Thoracic aorta (tissue), 2 donors: ENCODE measurements at places on chromosomes 1 and 21.

DNA sequence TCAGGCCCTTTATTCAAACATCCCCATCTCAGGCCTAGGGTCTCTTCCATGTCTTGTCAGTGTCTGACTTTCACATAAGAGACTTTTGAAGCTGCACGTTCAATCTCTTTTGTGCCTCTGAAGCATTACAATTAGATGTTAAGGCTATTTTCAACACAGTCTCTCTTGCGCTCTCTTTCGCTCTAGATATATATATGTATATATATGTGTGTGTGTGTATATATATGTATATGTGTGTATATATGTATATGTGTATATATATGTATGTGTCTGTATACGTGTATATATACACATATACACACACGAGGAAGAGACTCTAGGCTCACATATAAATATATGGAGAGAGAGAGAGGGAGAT, 162.5 kb upstream of the RNPC3 start:
- no peak for DNase-seq

GRCh38 chr1:220701974-220702373, 11.8 kb downstream of the C1orf115 start:
- no peak for DNase-seq

GRCh38 chr1:247210062-247210375, 38.2 kb upstream of the ZNF124 start:
- DNase-seq, result no peak

DNA sequence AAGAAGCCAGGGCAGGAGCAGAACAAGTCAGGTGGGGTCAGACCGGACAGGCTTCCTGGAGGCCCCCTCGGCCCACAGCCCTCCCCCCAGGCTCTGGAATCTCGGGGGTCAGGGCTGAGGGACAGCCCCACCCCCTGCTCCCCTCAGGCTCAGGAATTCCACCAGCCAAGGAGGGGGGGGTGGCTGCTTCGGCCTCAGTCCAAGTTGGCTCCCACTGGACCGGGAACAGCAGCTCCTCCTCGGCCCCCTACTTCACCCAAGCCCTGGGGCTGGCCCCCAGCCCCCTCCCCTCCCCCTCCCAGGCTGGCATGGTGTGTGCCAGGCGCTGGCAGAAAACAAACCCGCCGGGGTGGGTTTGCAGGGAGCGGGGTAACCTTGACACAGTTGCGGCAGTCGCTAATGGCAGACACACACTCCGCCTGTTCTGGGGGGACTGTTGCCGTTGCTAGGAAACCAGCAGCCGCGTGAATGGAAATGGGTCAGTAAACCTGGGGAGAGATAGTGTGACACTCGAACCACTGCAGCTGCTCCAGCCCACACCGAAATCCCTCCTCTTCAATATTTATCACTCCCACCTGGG, 32.4 kb downstream of the AHDC1 start:
- no peak for DNase-seq

GRCh38 chr1:117181630-117182041, 29.1 kb downstream of the VTCN1 start:
- no peak for DNase-seq

- DNase-seq, result no peak
These were observed 176.8 kb upstream of the CHRM3 start for GRCh38 chr1:239209591-239209990.

DNA sequence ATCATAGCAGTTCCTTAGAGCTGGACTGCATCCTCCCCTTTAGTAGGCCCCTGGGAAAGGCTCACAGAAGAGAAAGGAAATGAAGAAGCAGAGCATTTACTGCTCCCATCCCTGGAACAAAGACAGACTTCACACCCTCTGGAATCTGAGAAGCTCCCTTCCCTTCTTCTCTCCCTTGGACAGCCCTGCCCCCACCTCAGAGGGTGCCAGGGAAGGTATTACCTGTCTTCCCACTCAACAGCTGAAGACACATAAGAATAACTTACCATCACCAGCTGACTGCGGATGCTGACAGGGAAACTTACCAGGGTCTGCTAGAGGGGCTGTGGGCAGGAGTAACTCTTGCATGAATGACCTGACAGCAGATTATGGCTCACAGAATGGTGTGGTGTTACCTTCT, 14.1 kb upstream of the FAAH start:
- no peak for DNase-seq

- DNase-seq, result no peak
These were observed at the start of gene HES3 for GRCh38 chr1:6243993-6244392. HES3 (plus strand) TSS chr1:6244179; CDS start chr1:6244366, 187 bp downstream.

GRCh38 chr1:23742670-23743286, 493 bp upstream of the ELOA start:
- no peak for DNase-seq

- DNase-seq, result no peak
These were observed 5.3 kb downstream of the SKI start for GRCh38 chr1:2233468-2233867.

DNA sequence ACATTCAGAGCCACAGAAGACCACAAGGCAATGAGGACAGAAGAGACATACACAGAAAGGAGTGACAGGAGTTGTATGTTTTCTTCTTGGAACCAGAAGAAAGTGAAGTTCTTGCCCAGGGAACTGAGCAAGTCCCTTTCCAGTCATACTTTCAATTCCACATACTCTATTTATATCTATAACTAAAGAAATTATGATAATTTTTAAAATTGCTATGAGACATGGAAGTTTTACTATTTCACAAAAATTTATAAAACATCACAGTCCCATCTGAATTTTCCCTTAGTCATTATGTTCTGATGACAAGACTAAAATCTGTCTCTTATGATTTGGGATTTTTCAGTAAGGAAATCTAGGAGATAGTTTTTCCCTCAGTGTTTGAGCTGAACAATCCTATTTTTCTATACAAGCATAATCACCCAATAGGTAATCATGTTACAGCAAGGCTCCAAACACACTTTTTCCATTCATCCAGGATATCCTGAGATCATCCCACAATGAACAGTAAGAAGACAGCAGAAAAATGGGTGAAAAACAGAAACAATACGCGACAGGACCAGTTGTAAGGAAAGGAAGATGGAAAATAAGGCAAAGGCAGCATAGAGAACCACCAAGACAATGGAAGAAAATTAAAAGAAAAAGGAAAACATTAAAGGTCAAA, 154.6 kb downstream of the VAV3 start:
- DNase-seq, result no peak

DNA sequence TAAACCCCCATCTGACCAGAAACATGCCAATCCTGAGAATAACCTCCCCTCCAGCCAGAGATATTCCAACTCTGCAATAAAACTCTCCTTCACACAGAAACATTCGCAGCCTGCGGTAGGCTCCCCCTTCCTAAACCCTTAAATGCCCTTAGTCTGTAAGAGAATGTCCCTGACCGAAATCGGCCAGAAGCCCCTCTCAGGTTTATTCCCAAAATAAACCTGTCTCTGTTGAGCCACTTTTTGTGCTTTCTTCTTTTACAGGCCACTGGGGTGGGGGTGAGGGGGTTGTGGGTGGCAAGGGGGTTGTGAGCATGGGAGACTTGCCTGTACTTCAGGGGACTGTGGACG, 4.6 kb downstream of the PRXL2B start:
- no peak for DNase-seq

GRCh38 chr1:17276568-17276967, 27.7 kb downstream of the PADI3 start:
- DNase-seq, result no peak

DNA sequence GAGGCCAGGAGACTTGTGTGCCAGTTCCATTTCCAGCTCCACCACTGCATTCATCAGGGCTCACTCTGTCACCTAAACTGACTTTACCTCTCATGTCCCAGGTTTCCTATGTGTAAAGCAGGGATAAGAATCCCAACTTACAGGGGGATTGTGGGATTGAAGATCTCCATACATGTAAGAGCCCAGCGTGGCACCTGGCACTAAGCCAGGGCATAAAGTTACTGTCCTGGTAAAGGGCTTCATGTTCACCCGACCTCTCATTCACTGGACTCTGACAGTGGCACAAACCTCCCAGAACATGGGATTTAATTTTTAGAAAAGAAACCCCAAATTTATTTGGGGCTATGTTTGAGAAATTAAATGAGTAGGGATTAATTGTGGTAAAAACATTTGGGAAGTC, 8.9 kb upstream of the IGFN1 start:
- DNase-seq, result no peak

DNA sequence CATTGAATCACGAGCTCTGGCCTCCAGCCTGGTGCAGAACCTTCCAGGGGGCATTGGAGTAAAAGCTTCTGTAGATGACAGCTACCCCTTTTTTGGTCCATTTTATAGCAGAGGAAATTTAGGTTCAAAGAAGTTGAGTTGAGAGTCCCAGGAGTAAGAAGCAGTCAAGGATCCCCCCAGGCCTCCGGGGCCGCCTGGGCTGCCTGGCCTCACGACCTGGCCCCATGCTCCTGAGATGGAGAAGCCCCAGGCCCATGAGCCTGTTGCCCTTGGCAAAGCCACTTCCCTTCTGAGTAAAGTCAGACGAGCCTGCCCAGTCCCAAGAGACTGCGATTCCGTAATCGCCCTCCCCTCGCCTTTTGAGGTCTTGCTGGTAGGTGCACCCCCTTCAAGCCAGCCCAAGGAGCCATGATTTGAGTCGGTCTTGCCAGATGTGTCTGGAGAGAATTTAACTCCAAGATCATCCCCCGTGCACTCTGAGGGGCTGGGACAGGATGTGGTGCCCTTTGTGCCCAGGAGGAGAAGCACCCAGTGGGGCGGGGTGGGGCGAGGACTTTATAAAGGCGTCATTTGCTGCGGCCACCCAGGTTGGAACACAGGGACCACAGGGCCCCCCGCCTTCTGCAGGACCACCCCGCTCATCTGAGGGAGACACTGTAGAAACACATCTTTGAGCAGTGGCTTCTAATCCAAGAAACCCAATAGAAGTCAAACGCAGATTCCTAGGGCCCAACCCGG, 30.1 kb downstream of the PDE9A start:
- DNase-seq, result no peak

GRCh38 chr1:50774759-50775351, 185.2 kb downstream of the FAF1 start:
- DNase-seq, result no peak

GRCh38 chr1:18396247-18396980, 84.3 kb upstream of the KLHDC7A start:
- no peak for DNase-seq

DNA sequence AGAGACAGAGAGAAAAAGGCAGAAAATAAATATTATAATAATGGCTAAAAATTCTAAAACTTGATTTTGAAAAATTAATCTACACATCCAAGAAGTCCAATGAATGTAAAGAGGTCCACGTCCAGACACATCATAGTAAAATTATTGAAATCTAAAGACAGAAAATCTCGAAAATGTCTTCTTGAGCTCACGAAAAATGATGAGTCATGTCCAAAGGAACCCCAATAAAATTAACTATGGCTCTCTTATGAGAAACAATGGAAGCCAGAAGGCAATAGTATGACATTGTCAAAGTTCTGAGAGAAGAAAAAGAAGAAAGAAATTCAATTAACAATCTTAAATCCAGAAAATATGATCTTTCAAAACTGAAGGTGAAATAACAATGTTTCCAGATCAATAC, 84.6 kb downstream of the LRRIQ3 start:
- no peak for DNase-seq

DNA sequence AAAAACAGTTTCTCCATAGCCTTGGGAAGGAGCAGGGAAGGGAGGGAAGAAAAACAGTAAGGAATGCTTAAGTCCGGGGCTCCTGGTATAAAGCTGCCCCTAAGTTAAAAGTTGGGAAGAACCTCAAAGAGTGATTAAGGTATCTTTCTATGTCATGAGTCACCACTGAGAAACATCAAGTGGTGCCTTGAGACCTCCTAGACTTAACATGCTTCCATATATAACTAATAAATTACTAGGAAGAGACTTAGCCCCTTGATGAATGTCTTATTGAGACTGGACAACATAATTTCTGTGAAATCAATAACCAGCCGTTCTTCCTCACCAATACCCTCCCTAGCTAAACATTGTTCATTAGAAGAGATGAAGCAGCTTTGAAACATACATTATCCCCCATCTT, 121.8 kb upstream of the SLC44A3 start:
- no peak for DNase-seq

GRCh38 chr1:55257958-55258357, 42.8 kb upstream of the USP24 start:
- no peak for DNase-seq

GRCh38 chr1:226691247-226691646, 47.8 kb downstream of the ITPKB start:
- no peak for DNase-seq

DNA sequence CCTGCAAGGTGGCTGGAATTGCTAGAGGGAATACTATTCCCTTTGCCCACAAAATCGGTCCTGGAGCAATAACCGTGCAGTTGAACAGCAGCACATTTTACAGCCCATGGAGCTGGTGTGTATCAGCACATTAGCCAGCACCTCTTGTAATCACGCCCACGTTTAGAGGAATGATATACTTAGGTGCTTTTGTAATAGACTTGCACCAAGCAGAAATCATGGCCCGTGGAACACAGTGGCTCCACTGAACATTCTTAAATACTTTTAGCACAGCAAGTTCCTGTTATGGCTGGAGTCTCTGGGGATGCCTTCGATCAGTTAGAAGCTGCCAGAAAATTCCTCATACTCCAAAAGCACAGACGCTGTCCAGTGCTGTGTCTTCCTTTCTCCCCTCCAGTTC, 218.1 kb upstream of the FAM78B start:
- DNase-seq, result no peak

DNA sequence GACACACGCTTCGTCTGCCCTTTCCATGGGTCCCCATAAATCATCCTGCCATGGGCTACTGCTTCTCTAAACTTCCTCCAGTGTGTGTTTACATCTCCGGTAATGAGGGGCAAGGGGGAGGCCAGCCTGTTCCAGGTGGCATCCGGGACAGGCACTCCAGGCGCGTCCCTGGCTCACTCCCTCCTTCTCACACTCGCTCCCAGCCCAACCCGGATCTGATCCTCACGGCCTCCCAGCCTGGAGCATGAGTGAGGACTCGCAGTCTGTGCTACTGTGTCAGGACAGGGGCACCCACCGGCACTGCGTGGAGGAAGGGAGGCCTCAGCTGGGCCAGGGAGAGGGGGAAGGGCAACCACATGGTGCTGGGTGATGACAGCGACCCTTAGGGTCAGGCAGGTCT, 225.4 kb downstream of the TRABD2B start:
- no peak for DNase-seq

DNA sequence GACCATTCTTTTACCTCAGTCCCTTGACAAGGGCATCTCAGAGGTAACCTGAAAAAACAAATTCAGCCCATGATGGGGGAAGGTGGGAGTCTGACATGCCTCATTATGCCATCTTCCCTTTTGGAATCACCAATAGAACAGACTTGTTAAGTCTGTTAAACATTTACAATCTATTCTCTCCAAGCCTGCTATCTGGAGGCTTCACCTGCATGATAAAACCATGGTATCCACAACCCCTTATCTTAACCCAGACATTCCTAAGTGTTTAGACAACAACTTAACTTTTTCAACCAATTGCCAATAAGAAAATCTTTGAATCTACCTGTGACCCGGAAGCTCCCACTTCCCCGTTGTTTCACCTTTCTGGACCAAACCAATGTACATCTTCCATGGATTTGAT, 233.0 kb upstream of the CACYBP start:
- no peak for DNase-seq
